Subcutaneous adipose tissue (tissue), 4 donors: ENCODE measurements at places on chromosomes 3 and 15. TPM values are rescaled to one million over a fixed set of nuclear protein-coding genes. Genes with fewer than 3 reads are reported as not detected.

KIF7 gene
- 9.2 TPM for total RNA-seq

GOLGA6A gene
- not detected for total RNA-seq

ACKR2 gene
- total RNA-seq = 7.3 TPM

LRRC2 gene
- 1.1 TPM for total RNA-seq

SENP8 gene
- total RNA-seq = 2.3 TPM

HIGD2B gene
- not detected for total RNA-seq

SH2D7 gene
- not detected for total RNA-seq

GABRR3 gene
- total RNA-seq = not detected

NR1I2 gene
- 0.66 TPM for total RNA-seq

SLC7A14 gene
- not detected for total RNA-seq

TUSC7 gene
- not detected for total RNA-seq

SCN5A gene
- total RNA-seq = 0.19 TPM

COL8A1 gene
- total RNA-seq = 14.1 TPM

CSPG4 gene
- 34.6 TPM for total RNA-seq

PPP2R3A gene
- total RNA-seq = 14.8 TPM

LINGO1 gene
- total RNA-seq = 0.49 TPM

TP63 gene
- 0.17 TPM for total RNA-seq

GREM1 gene
- 2.5 TPM for total RNA-seq

SYNM gene
- total RNA-seq = 26.7 TPM

CCK gene
- not detected for total RNA-seq

HMG20A gene
- total RNA-seq = 26.2 TPM

CFAP91 gene
- 0.57 TPM for total RNA-seq

SI gene
- not detected for total RNA-seq

PML gene
- total RNA-seq = 45.2 TPM

MCF2L2 gene
- 0.16 TPM for total RNA-seq

SEMA3G gene
- total RNA-seq = 180 TPM

UROC1 gene
- total RNA-seq = not detected

HDC gene
- total RNA-seq = 3.3 TPM

PAQR9 gene
- not detected for total RNA-seq

UBAP1L gene
- total RNA-seq = 2.2 TPM

TMEM207 gene
- total RNA-seq = not detected

CPNE9 gene
- not detected for total RNA-seq

CCDC66 gene
- total RNA-seq = 30.9 TPM

CHRNA5 gene
- total RNA-seq = 0.44 TPM

FETUB gene
- total RNA-seq = not detected

CRTAP gene
- 234 TPM for total RNA-seq

DAZL gene
- total RNA-seq = not detected

SOX14 gene
- total RNA-seq = not detected

MITF gene
- total RNA-seq = 60.3 TPM

ADAMTS7 gene
- total RNA-seq = 9.7 TPM

CHL1 gene
- 46.5 TPM for total RNA-seq

RTP1 gene
- total RNA-seq = not detected

SLC15A2 gene
- total RNA-seq = 1.3 TPM

TOP2B gene
- total RNA-seq = 83.5 TPM

NCBP2 gene
- 35.7 TPM for total RNA-seq
